GM12878 (cell line): ENCODE measurements at places on chromosomes 7 and 10. TPM values are rescaled to one million over a fixed set of nuclear protein-coding genes. Genes with fewer than 3 reads are reported as not detected.

- DNase-seq, result no peak
These were observed 227.5 kb downstream of the TEX36 start for GRCh38 chr10:125455431-125455830.

- no peak for DNase-seq
These were observed 20.8 kb upstream of the PTF1A start for GRCh38 chr10:23171232-23171876.

DNA sequence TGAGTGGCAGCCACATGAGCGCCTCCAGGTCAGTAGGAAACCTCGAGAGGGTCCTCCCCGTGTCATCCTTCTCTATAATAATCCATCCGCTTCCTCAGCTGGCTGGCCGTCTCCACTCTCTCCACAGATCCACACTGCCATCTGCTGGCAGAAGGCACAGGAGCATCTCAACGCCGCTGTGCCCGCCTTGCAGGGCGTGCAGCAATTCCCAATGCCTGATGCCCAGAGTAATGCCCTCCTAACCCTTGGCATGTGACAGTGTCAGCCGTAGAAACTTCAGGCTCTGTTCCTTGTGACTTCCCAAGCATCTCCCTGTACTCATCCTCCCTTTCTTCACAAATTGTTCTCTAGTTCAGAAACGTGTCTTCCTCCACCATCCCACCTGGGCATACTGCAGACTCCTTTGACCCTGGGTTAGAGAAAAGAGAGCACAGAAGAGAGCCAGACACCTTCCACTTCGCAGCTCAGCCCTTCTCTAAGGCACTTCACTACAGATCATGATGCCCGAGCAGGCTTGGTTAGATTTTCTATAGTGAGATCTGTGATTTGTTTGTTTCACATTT is 70.8 kb downstream of the XPNPEP1 start:
- DNase-seq, result no peak

DNA sequence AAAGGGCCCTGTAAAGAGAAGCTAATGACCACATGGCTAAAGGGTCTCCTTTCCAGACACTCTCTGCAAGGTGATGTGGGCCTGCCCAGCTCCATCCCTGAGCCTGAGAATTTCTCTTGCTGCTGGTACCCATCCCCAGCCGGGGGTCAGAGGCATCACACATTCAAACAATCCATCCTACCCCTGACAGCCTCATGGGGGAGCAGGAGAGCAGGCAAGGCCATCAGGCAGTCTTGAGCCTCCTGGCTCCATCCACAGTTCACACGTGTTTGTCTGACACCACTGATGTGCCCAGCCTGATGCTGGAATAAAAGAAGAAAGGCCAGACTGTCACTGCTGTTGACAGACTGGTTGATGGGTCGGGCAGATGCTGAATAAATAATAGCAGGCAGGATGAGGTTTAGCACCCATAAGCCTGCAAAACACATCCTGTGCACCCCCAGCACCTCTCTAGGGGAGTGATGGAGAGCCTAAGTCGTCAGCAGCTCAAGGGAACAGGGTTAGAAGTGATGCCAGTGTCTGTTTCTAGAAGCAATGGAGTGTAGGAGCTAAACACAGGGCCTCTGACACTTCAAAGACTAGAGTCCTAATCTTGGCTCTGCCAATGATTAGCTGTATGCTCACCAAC is 43.5 kb downstream of the TLL2 start:
- DNase-seq, result no peak

DNA sequence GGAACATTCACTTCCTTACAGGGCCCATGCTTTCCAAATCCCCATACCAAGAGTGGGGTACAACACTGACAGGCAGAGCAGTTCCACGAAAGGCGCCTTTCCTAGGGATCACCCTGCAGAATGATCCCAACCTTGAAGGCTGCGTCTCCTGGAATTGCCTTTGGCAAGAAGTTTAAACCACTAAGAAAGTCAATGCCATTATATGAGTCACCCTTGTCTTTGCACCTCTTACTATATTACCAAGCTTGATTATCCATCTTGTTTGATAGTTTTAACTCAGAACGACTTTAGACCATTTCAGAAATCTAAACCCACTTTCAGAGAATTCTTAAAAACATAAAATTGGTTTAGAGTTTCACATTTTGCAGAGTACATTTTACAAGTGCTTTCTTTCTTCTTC is 282.1 kb downstream of the ARHGAP12 start:
- no peak for DNase-seq

DNA sequence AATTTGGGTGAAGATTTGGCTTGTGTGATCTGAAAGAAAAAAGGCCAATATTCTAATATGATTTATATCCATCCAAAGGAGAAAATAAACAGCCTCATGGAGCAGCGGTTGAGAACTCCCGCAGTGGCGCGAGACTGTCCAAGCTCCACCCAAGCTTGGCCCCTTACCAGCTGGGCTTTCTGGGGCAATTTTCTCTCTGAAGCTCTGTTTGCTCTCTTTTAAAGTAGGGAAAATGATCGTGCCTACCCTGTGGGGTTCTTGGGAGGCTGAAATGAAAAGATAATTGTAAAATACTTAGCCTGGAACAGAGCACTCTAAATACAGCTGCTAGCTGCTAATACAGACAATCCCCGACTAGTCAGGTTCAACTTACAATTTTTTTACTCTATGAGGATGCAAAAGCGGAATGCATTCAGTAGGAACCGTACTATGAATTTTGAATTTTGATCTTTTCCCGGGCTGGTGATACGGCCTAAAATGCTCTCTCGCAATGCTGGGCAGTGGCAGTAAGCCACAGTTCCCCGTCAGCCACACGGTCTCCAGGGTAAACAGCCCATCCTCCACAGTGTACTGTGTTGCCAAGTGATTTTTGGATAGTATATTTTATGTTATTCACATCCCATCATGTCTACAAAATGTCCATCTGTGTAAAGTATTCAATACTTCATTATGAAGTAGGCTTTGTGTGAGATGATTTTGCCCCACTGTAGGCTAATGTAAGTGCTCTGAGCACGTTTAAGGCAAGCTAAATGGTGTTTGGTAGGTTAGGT is 137.7 kb downstream of the CHN2 start:
- DNase-seq, result no peak

The NUTM2E gene
- not detected in 2 replicates for polyA plus RNA-seq
